ENCODE measurements at places on chromosomes 7 and 10.

DNA sequence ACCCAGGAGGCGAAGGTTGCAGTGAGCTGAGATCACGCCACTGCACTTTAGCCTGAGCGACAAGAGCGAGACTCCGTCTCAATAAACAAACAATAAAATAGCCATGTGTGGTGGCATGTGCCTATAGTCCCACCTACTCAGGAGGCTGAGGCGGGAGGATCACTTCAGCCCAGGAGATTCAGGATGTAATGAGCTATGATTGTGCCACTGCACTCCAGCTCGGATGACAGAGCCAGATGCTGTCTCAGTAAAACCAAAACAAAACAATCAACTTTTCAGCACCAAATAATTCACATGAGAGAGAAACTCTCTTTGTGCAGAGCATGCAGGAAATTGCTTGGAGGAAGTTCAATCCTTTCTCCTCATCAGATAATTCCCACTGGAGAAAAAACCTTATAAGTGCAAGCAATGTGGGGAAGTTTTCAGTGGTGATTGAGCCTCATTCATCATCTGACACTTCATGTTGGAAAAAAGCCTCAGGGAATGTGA lies 13.4 kb upstream of the FIS1 start:
- no peak for DNase-seq

DNA sequence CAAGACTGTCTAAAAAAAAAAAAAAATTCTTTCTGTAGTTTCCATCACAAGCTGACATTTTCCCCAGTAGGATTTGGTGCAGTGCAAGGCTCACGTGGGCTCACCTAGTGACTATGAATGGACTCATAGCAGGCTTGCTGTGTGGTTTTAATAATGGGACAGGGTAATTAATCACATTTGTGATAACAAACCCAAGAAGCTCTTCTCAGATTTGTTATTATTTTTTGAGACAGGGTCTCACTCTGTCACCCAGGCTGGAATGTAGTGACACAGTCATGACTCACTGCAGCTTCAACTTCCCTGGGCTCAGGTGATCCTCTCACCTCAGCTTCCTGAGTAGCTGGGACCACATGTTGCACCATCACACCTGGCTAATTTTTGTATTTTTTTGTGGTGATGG lies 40.0 kb downstream of the NACAD start:
- no peak for DNase-seq

DNA sequence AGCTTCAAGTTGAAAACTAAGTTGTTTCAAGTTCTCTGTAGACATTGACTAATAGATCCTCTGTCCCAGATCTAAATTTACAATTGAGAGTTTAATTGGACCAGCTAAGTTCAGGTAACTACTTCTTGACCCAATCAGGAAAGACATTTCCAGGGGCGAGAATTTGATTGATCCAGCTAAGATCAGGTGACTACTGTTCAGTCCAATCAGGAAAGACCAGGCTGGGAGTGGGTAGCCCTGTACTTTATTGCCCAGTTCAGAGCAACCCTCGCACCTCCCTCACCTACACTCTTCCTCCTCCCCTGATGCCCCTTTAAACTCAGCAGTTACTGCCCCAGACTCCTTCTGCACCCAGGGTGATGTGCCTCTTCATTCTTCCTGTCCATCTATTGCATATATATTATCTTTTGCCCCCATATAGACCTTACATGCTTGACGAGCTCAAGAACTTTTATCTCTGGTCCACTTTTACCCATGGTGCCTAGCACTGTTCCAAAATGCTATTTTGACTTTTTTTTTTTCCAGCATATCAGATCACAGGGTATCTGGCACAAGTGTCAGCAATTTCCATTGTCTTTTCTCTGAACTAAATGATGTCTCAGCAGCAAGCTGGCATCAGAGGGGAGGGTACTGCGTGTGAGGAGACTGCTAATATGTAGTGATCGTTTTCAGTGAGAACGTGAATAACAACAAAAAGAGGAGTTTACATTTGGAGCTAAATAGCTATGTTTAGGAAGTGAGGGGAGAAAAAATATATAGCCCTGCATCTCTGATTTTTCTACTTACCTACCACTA lies 169.4 kb downstream of the KIAA1217 start:
- no peak for DNase-seq

GRCh38 chr10:74047871-74048270 lies 50.0 kb downstream of the VCL start:
- no peak for DNase-seq

DNA sequence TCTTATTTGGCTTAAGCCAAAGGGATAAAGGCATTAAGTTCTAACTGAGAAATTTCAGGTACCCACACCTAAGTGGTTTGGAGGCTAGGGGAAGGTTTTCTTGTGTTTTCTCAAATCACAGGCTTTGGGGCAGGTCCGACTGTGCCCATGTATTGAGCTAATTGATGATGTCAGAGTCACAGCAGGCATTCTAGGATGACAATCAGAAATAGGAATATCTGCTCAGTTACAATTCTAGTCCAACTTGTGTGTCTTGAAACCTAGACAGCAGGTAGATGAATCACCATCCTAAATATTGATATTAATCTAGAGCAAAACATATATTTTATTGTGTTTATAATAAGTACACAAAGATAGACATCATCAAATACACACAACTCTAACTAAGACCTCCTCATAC lies 2.3 kb upstream of the FHIP2A start:
- no peak for DNase-seq

GRCh38 chr10:78456649-78457400 lies 423.2 kb downstream of the RPS24 start:
- DNase-seq = no peak

DNA sequence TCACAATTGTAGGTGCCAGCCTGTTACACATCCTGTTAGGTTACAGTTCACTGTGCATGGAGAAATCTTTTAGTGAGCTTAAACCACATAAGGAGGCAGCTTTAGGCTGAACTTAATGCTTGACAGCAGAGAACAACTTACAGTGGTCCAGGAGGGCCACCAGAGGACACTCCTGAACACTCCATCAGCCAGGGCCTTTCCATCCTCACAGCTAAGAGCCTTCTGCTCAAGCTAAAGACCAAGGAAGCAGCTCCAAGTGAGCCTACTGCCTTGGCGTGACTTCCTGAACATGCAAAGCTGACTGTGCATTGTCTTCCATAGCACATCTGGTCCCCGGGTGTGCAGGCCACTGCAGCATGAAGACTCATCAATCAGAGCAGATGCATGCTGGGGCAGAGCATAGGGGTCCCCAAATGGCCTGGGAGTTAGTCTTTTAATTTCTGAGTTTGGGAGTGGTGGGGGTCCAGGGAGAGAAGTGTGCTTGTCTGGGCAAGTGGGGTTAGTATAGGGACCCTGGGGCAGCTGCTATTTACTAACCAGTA lies 105.0 kb downstream of the ZNF248 start:
- DNase-seq = no peak

DNA sequence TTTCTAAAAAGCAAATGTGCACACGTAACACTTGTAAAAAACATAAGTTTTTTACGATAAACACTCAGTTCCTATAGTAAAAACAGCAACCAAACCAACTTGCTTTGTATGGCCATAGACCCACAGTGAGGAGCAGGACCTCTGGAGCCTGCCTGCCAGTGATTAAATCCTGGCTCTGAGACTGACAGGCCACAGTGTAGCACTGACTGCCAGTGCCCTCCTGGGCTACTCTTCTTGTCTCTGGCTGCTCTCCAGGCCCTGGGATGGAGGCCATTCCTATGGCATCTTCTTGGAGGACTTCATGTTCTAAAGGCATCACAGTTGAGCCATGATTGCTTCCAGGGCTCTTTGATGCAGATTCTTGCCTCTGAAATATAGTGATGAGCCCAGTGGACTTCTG lies 22.7 kb upstream of the TMEM254 start:
- DNase-seq = no peak

All from activated naive CD4-positive, alpha-beta T cell treated with anti-CD3 and anti-CD28 coated beads, Interleukin-2, amount 50 U/mL, for 16 hours (primary cell).